ENCODE measurements at places on chromosomes 16 and 17.

DNA sequence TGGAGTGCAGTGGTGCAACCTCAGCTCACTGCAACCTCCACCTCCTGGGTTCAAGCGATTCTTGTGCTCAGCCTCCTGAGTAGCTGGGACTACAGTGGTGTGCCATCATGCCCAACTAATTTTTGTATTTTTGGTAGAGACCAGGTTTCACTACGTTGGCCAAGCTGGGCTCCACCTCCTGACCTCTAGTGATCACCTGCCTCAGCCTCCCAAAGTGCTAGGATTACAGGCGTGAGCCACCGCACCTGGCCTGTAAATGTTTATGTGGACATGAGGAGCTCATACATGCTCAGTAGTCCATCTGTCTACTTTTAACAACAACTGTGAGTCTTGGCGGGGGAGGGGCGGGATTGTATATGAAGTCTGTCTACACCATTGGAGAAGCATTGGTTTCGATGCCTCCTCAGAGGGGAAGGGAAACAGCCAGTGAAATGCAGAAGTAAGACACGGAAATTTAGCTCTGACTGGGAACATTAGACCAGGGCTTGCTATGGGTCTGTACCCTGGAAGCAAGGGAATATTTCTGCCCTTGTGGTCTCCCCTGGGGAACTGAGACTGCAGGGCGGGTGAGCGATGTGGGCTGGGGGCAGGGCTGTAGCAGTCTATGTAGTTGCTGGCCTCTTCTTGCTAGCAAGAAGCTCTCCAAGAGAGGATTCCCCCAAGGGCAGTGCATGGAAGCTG lies 9.3 kb downstream of the NUBP1 start:
- DNase-seq, result no peak

- DNase-seq, result peak; percentile 94
Measured at GRCh38 chr17:37446027-37446426, 39.3 kb downstream of the TADA2A start.

GRCh38 chr16:15677447-15677846 lies 27.4 kb downstream of the NDE1 start:
- no peak for DNase-seq

GRCh38 chr16:17377360-17378324 lies 93.1 kb downstream of the XYLT1 start:
- no peak for DNase-seq

DNA sequence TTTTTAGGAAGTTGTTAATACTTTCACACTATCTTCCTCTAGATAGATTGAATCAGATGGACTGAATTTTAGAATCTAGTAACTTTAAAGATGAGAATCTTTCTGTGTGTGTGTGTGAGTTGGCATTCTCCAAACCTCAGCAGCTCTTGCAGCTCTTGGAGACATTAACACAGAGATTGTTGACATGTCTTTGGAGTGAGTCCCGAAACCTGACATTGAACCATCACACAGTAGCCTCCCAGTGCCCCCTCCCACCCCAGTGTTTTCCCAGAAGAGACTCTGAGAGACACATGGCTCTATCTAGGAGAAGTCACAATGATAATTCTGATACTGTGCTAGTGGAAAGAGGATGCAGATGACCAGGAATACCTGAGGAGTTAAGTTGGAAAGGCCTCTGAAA lies 103.9 kb downstream of the CNTNAP4 start:
- DNase-seq, result no peak

DNA sequence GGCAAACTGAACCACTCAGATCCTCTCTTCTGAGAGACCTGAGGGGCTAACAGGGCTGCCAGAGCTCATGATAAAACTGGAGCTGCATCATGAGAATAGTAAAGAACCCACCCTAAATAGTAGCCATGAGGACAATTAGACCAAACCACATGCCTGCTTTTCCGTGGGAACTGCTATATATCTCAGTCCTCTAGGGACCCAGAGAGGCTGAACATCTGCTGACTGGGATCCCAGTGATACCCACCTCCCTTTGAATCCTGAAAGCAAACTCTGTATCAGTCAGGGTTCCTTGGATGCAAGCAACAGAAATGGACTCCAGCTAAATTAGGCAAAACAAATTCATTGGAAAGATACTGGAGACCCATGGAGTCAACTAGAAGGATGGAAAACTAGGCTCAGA lies 6.5 kb downstream of the MT1X start:
- no peak for DNase-seq

DNA sequence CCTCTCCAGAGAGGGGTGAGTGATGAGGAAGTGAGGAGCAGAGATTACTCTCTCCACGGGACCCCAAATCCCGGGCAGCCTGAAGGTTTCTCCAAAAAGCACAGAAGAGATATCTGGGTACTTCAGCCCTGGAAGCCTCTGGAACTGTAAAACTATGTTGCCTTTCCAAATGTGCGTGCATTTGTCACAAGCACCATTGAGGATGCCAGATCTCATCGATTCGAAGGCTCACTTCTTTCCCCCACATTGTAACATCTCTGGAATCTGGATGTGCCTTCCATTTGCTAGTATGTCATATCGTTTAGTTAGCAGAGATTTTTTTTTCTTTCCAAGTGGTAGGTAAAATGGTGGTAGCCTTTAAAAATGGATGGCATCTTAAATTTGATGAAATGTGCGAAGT lies 45.8 kb downstream of the ABCC12 start:
- DNase-seq, result no peak

- DNase-seq, result no peak
Measured at GRCh38 chr17:31401456-31402254, 10.2 kb downstream of the RAB11FIP4 start.

DNA sequence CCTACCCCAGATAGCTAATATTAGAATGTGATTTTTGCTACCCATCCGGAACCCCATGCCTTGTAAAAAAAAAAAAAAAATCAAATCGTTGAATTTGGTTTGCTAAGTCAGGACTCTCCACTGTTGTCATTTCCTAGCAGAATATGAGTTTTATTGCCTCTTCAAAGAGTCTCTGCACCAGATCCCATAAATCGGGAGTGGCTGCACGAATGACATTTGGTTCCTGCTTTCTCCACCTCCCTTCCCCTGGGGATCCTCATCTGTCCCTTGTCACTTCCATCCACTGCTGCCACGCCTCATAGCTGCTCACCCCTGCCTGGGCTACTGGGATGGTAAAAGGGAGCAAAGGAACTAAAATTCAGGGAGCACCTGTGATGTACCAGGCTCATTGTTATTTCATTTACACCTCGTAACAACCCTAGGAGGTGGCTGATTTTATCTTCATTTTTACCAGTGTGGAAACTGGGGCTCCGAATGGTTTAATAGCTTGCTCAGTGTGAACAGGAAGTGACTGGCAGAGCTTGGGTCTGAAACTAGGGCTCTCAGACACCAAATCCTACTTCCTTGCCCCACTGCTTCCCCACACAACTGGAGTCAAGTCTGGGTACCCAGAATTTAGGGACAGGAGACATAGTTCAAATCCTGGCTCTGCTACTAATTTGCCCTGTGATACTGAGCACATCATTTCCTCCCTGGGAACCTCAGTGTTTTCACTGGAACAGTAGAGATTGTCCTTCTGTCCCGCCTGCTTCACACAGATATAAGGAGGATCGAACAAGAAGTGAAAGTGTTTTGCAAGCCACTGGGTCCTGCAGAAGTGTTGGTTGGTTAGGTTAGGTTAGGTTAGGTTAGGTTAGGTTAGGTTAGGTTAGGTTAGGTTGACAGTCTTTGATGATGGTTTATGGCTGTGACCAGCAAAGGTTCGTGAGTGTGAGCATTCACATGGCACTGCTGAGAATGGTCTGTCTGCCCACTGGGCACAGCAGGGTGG lies 585 bp upstream of the KRT36 start:
- no peak for DNase-seq

DNA sequence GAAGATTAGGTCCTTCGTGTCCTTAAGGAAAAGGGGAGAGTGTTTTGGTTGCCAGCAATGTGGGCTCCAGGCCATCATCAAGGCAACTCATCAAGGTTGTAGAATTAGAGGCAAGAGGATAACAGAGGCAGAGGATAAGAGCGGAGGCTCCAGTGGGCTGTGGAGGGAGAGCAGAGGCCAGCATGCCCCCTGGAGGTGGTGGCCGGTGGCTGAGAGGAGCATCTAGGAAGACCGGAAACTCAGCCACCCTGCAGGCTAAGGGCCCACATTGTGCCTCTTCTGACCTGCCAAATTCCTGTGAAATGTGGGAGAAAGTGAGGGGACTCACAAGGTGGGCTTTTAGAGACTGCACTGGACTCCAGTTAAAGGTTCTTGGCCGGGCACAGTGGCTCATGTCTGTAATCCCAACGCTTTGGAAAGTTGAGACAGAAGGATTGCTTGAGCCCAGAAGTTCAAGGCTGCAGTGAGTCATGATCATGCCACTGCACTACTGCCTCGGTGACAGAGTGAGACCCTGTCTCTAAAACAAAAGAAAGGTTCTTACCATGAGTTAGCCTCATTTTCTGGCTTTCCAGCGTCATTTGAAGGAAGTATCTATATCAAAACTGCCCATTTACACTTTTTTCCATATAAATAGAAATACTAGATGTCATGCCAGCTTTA lies 62.7 kb upstream of the ADORA2B start:
- no peak for DNase-seq

All from kidney epithelial cell (primary cell).